Activated CD4-positive, alpha-beta T cell treated with anti-CD3 and anti-CD28 coated beads, Interleukin-2, amount 10 ng/mL, durations not matched to agents 7 days and 5 days (primary cell): ENCODE measurements at places on chromosomes 2 and 18. TPM values are rescaled to one million over a fixed set of nuclear protein-coding genes. Genes with fewer than 3 reads are reported as not detected.

The NT5DC4 gene
- total RNA-seq: not detected

The GAREM1 gene
- total RNA-seq: not detected

The PUM2 gene
- total RNA-seq: 131 TPM

The OXER1 gene
- not detected for total RNA-seq

DNA sequence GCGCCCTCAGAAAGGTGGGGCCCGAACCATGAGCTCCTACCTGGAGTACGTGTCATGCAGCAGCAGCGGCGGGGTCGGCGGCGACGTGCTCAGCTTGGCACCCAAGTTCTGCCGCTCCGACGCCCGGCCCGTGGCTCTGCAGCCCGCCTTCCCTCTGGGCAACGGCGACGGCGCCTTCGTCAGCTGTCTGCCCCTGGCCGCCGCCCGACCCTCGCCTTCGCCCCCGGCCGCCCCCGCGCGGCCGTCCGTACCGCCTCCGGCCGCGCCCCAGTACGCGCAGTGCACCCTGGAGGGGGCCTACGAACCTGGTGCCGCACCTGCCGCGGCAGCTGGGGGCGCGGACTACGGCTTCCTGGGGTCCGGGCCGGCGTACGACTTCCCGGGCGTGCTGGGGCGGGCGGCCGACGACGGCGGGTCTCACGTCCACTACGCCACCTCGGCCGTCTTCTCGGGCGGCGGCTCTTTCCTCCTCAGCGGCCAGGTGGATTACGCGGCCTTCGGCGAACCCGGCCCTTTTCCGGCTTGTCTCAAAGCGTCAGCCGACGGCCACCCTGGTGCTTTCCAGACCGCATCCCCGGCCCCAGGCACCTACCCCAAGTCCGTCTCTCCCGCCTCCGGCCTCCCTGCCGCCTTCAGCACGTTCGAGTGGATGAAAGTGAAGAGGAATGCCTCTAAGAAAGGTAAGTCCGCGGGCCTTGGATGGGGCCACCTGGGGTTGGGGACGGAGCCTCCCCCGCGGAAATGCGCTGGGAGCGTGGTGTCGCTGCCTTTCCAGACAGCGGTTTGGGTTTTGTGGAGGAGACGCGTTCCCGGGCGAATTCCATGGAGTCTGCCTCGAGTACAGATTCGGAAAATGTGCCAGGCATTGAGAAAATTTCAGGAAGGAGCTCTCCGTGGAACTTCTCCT lies 559 bp downstream of the HOXD1 start:
- no peak for DNase-seq

DNA sequence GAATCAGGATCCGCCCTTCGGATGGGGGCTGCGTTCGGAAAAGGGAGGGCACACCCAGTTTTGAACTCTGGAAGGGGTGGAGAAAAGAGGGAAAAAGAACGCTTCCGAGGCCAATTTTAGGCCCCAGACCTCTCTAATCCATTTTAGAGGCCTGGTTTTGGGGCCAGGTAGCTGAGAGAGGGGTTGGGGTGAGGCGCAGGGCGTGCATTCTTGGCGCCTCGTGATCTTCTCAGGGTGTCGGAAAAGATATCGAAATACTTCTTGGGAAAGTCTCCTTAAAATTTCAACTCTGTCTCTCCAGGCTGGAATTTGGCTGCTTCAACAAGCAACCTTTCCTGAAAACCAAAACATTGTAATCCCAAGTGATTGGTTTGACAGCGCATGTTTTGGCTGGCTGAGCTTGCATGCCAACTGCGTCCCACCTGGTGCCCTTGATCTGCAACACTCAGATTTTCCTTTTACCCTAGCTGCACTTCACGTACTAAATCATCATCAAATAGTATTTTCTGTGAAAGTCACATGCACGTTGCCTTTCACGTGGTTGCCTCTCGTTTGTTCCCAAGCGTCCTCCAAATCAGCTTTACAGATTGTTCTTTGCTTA lies 864 bp upstream of the XPO1 start:
- peak; percentile 60 for DNase-seq

DNA sequence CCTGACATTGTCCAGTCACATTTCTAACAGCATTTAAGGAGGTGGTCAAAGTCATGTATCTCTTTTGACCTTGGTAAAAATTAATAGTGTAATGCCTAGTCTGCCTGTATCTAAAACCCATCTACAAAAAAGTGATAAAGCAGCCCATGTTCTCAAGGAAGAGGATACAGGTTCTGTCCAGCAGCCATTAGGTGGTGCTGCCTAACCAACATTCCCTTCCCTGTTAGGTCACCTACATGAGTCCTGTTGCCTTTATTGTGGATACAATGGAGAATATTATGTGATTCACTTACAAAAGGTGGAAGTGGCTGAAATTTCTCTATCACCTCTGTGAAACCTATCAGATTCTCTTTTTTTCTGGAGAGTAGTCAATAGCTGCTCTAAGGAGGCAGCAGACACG lies 52.5 kb downstream of the AQP4 start:
- no peak for DNase-seq

- DNase-seq: no peak
These were observed 403.9 kb upstream of the CYRIA start for GRCh38 chr2:17069564-17069963.

GRCh38 chr2:189306525-189306924 lies 127.0 kb upstream of the COL5A2 start:
- DNase-seq: no peak

GRCh38 chr2:39733070-39733674 lies 45.9 kb downstream of the THUMPD2 start:
- no peak for DNase-seq

DNA sequence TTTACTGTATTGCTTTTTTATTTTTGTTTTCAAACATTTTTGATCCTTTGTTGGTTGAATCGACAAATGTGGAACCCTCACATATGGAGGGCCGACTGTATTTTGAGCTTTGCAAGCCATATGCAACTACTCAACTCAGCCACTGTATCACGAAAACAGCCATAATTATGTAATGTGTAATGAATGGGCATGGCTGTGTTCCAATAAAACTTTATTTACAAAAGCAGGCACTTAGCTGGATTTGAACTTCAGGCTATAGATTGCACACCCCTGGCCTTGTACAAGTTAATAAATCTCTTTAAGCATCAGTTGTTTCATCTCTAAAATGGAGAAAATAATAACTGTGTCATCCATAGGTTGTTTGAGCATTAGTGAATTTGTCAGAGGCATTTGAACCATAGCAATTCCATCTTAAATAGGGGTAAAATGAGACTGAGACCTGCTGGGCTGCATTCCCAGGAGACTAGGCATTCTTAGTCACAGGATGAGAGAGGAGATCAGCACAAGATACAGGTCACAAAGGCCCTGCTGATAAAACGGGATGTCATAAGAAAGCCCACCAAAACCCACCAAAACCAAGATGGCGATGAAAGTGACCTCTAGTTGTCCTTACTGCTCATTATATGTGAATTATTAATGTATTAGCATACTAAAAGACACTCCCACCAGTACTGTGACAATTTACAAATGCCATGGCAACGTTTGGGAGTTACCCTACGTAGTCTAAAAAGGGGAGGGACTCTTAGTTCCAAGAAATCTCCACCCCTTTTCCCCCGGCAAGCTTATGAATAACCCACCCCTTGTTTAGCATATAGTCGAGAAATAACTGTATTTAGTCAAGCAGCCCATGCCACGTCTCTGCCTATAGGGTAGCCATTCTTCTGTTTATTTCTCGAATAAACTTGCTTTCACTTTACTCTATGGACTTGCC lies 13.7 kb upstream of the LTBP1 start:
- DNase-seq: no peak

DNA sequence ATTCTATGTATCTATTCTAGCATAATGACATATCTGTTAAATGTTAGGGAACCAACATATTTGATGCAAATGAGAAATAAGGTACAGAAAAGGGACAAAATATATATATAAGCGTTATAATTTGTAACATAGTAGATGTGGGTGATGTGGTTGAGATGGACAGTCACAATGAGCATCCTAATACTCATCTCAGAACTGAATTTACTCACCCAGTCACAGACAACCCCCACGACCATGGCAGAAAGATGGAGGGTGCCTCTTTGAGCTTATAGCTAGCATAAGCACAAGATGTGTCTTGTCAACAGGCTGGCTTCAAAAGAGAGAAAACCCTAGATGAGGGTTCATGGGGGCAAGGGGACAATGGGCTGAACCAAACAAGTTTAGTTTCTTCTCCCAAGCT lies 9.1 kb upstream of the DSG3 start:
- DNase-seq: no peak

- DNase-seq: no peak
These were observed 20.1 kb downstream of the CYB5A start for GRCh38 chr18:74271635-74272034.

GRCh38 chr2:188869550-188869949 lies 104.6 kb upstream of the COL3A1 start:
- DNase-seq: no peak

DNA sequence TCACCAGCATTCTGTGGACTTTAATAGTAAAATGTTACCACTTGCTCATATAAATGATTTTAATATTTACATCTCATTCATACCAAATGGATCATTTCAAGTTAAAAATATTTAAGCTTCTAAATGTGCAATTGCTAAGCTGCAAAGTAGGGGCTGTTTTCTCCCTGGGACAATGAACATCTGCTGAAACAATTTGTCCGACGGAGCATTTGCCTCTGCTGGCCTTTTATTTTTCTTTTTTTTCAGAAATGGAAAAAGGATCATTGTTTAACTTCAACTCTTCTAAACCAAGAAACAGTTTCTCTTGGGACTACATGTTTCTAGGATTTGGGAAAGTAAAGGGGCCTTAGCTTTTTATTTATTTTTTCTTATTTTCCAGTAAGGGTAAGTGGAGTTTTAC lies 43.8 kb upstream of the ITPRID2 start:
- DNase-seq: no peak

DNA sequence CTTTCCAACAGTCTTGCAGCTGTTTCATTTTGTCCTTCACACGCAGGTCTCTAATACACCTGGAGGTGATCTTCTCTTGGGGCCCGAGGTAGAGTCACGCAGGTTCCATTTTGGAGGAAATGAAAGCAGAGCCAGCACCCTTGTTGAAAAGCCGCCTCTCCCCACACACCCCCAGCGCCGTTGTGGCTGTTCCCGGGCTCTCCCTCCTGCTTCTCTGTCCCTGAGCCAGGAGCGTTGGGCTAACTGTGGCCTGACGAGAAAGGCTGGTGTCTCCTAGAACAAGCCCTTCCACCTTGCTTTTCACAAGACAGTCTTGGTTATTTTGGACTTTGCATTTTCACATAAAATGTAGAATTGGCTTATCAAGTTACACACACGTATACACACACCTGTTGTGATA lies 16.3 kb downstream of the SNED1 start:
- peak; percentile 2 for DNase-seq

DNA sequence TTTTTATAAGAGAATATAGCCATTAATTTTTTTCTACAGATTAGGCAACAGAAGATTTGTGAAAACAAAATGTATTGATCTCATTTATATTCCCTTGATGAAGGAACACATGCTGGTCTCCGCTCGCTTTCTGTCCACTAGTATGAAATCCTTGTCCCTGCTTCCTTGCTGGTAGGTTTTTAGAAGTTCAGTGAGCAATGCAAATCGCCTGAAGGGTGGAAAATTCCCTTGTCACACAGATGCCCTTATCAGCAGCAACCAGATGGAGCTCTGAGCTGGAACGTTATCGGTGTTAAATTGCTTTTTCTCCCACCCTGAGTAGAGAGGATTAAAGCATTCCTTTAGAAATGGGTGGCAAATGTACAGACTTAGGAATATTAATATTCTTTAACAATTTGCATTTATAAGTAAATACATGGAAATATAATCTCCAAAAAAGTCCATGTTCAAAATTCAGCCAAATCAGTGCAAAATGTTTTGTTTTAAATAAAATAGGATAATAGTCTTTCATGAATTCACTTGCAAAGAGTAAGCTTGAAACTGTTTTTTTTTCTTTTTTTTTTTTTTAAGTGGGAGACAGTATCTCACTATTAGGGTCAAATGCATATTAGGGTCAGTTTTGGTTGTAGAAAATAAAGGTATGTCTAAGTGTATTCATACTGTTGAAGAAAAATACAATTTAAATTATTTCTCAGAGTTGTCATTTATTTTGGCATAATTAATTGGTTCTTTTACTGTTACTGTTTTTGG lies 164.0 kb upstream of the MYO3B start:
- no peak for DNase-seq

- no peak for DNase-seq
These were observed 99.6 kb downstream of the ZFP36L2 start for GRCh38 chr2:43126817-43127207.

DNA sequence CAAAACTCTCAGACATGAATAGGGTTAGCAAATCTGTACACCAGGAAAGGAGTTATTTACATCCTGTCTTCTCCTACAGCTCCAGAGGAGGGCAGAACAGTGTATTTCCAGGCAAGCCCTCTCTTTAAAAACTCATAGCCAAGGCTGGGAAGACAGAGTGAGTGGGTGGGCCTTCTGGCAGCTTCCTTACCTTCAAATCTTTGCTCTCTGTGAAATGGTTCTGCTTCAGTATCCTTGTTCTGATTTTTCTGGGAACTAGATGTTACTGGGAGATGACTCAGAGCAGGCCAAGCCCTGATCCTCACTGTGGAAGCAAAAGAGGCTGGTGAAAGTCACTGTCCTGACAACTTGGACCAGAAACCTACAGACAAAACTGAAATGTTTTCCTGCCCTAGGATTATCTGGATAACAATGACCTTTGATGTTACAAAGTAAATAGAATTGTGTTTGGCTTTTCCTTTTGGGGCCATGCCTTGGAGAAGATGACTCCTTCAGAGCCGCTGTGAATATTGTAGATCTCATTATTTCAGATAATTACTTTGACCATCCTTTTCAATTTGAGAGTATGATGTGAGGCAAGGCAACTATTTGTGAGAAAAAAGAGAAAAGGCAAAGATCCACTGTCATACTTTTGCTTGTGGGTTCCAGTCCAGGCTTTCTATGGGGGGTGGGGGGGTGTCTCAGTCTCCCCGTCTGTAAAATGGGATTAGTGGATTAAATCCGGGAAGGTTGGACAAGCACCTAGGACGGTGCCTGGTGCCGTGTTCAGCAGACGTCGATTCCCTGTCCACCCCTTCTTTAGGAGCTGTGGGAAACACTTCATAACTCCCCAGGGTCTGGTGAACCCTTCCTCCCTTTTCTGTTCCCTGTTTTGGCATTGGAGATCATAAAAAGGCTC lies 644 bp upstream of the QPCT start:
- no peak for DNase-seq

GRCh38 chr2:178579006-178579405 lies 98.7 kb downstream of the PLEKHA3 start:
- no peak for DNase-seq

DNA sequence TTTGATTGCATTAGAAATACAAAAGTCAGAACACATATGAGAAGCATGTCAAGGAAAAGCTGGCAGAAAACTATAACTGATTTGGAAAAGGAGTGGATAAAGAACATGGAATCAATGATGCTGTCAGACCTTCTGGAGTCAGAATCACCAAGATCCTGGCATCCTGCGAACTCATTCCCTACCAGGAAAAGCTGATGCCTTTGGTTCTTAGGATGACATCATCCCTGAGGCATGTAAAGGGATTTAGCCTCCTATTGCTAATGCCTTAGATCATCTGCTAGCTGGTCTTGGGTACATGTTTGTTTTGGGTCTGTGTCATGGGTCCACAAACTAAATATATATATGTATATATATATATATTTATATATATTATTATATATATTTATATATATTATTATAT lies 680.7 kb downstream of the EPHA4 start:
- DNase-seq: no peak

- no peak for DNase-seq
These were observed 74.8 kb upstream of the FAM98A start for GRCh38 chr2:33673937-33674336.
